GM23248 (cell line): ENCODE measurements at places on chromosomes 6 and 20. TPM values are rescaled to one million over a fixed set of nuclear protein-coding genes. Genes with fewer than 3 reads are reported as not detected.
A peak's percentile ranks its signal among the peaks of the same experiment; 100 is the strongest.

The RNF5 gene
- total RNA-seq, result 48.1 and 48.2 TPM in 2 replicates

The MAFB gene
- 1.8 and 1.9 TPM in 2 replicates for total RNA-seq

The ZDHHC14 gene
- total RNA-seq, result 4.5 and 5.3 TPM in 2 replicates

The PLN gene
- total RNA-seq, result not detected in 2 replicates

The PTK7 gene
- 146 and 162 TPM in 2 replicates for total RNA-seq

The LYRM2 gene
- total RNA-seq, result 30.1 and 30.6 TPM in 2 replicates

The B3GAT2 gene
- total RNA-seq, result not detected in 2 replicates

- H3K27me3 ChIP-seq, result peaks cover 40% of the 10 kb centered on the region
- DNase-seq, result no peak
- no peaks in the 10 kb centered on the region for H3K36me3 ChIP-seq
- peaks cover 10% of the 10 kb centered on the region; the same call in 1 of the 2 replicates for H3K4me1 ChIP-seq
- H3K4me3 ChIP-seq, result no peak overlapping the region
Measured at GRCh38 chr6:132959639-132960326, 145.4 kb downstream of the RPS12 start.

- H3K36me3 ChIP-seq, result no peaks in the 10 kb centered on the region
- 0 out of 2 replicates have a peak, but pooled peaks cover 4% of the 10 kb centered on the region for H3K27me3 ChIP-seq
- DNase-seq, result peak; percentile 65
Measured at GRCh38 chr6:138109042-138109997, 2.1 kb upstream of the PERP start.

- no peak for DNase-seq
- peaks cover 15% of the 10 kb centered on the region for H3K4me1 ChIP-seq
- H3K27me3 ChIP-seq, result no peaks in the 10 kb centered on the region
- no peaks in the 10 kb centered on the region for H3K36me3 ChIP-seq
- H3K4me3 ChIP-seq, result no peak overlapping the region
- no peak overlapping the region for H3K27ac ChIP-seq
Measured at GRCh38 chr6:142446168-142446567, 144.4 kb downstream of the ADGRG6 start.

- H3K36me3 ChIP-seq, result no peaks in the 10 kb centered on the region
- H3K27me3 ChIP-seq, result no peaks in the 10 kb centered on the region
- H3K4me1 ChIP-seq, result peaks cover 52% of the 10 kb centered on the region
- DNase-seq, result peak; percentile 39
- no peak overlapping the region for H3K4me3 ChIP-seq
- no peak overlapping the region for H3K27ac ChIP-seq
Measured at GRCh38 chr6:138538390-138539031, 39.2 kb upstream of the NHSL1 start.

DNA sequence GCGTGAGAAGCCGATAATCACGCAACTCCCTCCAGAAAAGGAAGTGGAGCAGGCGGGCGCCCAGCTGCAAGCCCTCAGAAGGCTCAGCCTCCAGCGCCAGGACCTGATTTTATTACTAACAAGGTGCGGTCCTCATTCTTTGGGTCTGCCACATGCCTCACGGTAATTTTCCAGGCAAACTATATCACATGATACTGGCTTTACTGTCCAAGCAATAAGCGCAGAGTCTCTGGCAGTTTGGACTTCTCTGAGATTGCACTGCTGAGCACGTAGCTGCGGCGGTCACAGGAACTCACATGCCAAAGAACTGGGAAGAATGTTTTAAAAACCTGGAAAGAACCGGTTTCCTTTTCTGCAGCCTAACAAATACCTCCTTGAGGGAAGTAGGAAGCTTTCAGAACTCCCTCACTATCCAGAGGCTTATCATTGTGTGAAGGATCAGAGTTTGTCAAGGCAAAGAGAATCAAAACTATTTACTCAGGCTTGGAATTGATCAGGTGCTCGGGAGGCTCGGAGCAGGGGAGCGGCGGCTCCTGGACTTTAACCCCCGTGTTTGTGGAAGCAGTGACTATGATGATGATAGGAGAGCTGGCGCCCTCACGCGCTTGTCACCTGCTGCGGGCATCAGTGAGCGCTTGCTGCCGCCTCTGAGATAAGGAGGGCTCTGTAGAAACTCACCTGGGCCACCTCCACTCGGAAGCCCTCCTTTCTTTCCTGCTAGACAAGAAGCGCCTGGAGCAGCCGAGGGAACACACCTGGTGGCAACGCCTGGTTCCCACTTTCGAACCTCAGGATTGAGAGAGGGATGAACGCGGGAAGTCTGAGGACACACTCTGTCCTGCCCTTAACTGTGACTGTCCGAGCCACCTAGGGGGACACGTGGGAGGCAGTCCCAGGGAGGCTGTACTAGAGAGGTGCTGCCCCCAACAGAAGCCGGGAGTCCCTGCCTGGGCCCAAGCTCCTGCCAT lies 27.2 kb upstream of the SYNJ2 start:
- no peaks in the 10 kb centered on the region for H3K4me1 ChIP-seq
- H3K4me3 ChIP-seq, result peak overlapping the region; percentile 38
- H3K36me3 ChIP-seq, result no peaks in the 10 kb centered on the region
- no peaks in the 10 kb centered on the region for H3K27me3 ChIP-seq
- H3K27ac ChIP-seq, result no peak overlapping the region

DNA sequence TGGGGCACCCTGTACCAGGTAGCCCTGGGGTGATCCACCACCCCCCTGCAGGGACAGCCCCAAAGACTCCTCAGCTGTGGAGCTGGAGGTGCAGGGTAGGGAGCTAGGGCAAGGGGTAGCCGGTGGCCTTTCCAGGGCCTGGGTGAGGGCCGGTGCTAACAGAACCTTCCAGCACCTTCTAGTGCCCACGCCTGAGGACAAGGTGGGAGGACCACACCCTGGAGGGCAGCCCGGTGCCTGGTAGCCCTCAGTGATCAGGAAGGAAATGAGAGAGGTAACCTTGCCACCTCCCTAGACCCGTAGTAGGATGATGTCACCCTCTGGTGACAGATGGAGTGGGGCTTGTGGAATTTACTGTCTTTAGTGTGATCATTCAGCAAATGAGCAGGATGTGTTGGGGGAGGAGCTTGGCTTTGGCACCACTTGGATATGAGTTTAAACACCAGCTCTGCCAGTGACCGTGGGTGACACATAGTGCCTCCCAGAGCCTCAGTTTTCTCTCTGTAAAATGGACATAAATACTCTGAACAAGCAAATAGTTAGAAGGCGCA lies 187.7 kb downstream of the NFATC2 start:
- H3K4me3 ChIP-seq, result no peak overlapping the region
- H3K27ac ChIP-seq, result peak overlapping the region; percentile 73
- no peaks in the 10 kb centered on the region for H3K36me3 ChIP-seq
- peak; percentile 82 for DNase-seq

- H3K4me3 ChIP-seq, result no peak overlapping the region
- H3K36me3 ChIP-seq, result no peaks in the 10 kb centered on the region
- no peak overlapping the region for H3K27ac ChIP-seq
- H3K4me1 ChIP-seq, result no peaks in the 10 kb centered on the region
- no peaks in the 10 kb centered on the region for H3K27me3 ChIP-seq
Measured at GRCh38 chr20:40050596-40050995, 638.4 kb downstream of the MAFB start.

DNA sequence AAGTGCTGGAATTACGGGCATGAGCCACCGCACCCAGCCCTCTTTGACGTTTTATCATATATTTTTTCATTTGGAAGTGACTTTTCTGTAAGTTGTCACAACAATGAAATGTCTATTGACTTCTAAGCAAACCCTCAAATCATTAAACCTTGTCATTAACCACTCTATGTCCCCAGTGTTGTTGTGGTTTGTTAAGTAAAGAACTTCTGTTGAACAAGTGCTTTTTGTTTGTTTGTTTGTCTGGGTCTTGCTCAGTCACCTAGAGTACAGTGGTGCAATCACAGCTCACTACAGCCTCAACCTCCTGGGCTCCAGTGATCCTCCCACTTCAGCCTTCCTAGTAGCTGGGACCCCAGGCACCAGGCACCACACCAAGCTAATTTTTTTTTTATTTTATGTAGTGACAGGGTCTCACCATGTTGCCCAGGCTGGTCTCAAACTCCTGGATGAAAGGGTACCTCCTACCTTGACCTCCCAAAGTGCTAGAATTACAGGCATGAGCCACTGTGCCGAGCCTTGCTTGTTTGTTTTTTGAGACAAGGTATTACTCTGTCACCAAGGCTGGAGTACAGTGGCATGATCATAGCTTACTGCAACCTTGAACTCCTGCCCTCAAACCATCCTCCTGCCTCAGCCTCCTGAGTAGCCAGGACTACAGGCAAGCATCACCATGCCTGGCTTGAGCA lies 57.6 kb upstream of the LOC128125822 start:
- DNase-seq, result no peak
- H3K36me3 ChIP-seq, result no peaks in the 10 kb centered on the region
- no peak overlapping the region for H3K4me3 ChIP-seq
- peaks cover 2% of the 10 kb centered on the region; the same call in 1 of the 2 replicates for H3K4me1 ChIP-seq
- H3K27me3 ChIP-seq, result no peaks in the 10 kb centered on the region
- no peak overlapping the region for H3K27ac ChIP-seq

GRCh38 chr6:28212510-28213212 lies 12.4 kb upstream of the ZSCAN9 start:
- H3K36me3 ChIP-seq, result no peaks in the 10 kb centered on the region
- H3K4me1 ChIP-seq, result peaks cover 7% of the 10 kb centered on the region
- no peak overlapping the region for H3K27ac ChIP-seq
- peak overlapping the region; percentile 70 for H3K4me3 ChIP-seq
- H3K27me3 ChIP-seq, result peaks cover 43% of the 10 kb centered on the region

DNA sequence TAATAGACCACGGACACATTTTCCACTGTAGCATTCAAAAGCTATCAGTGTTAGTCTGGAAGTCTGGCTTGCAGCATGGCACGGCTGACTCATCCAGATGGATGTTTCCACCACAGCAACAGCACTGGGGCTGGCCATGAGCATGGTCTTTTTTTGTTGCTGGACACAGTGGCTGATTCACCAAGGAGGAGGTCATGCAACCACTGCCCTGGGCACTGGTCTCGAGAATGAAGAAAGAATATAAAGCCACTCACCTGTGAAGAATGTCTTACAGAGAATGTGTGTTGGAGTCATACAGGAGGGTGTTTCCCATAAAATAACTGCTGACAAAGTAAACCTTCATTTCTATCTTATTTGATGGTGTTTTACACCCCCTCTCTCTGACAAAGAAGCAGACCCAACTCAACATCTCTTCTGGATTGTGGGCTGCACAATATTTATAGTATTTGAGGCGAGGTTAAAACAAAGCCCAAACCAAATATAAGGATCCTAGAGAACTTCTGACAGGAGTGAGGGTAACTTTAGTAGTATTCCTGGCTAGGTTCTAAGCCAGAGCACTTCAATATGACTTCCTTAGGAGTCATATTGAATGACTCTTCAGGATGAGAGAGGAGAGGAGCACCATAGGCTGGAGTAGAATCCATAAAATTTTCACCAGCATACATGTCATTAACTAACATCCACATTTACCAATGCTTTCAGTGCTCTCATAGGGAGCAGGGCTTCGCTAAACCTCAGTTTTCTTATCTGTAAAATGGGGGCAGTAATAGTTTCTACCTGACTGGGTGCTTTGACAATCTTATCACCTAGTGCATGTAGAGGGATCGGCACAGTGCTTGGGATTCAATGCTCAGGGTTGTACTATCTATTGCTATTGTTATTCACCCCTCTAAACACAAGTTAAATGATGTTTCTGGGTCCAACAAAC lies 121.4 kb downstream of the KIF13A start:
- no peaks in the 10 kb centered on the region for H3K27me3 ChIP-seq
- H3K4me3 ChIP-seq, result no peak overlapping the region

DNA sequence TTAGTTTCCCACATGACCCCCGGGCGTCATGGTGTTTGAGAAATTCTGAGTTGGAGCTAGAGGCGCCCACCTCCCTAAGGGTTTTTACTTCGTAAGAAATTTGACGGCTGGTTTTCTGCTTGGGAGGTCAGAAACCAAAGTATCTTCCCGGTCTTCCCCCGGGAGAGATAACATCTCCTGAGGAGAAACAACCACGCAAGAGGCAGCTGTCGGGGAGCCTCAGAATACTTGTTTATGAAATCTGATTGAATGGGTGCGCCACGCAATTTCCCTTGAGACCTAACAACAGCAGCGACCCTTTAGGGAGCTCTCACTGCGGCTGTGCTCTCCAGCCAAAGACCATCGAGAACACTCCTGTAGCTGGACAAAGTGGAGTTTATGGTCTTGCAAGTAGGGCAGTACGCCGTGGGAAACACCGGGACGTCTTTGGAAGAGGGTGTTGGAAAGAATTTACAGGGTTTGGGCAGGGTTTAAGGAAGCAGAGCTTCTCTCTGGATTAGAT lies 608 bp upstream of the EIF2S2 start:
- H3K36me3 ChIP-seq, result peaks cover 18% of the 10 kb centered on the region
- peak overlapping the region; percentile 84 for H3K27ac ChIP-seq

GRCh38 chr20:16392346-16392745 lies 180.9 kb downstream of the KIF16B start:
- H3K27ac ChIP-seq, result no peak overlapping the region
- no peak overlapping the region for H3K4me3 ChIP-seq
- H3K36me3 ChIP-seq, result no peaks in the 10 kb centered on the region
- no peaks in the 10 kb centered on the region for H3K27me3 ChIP-seq
- H3K4me1 ChIP-seq, result no peaks in the 10 kb centered on the region

DNA sequence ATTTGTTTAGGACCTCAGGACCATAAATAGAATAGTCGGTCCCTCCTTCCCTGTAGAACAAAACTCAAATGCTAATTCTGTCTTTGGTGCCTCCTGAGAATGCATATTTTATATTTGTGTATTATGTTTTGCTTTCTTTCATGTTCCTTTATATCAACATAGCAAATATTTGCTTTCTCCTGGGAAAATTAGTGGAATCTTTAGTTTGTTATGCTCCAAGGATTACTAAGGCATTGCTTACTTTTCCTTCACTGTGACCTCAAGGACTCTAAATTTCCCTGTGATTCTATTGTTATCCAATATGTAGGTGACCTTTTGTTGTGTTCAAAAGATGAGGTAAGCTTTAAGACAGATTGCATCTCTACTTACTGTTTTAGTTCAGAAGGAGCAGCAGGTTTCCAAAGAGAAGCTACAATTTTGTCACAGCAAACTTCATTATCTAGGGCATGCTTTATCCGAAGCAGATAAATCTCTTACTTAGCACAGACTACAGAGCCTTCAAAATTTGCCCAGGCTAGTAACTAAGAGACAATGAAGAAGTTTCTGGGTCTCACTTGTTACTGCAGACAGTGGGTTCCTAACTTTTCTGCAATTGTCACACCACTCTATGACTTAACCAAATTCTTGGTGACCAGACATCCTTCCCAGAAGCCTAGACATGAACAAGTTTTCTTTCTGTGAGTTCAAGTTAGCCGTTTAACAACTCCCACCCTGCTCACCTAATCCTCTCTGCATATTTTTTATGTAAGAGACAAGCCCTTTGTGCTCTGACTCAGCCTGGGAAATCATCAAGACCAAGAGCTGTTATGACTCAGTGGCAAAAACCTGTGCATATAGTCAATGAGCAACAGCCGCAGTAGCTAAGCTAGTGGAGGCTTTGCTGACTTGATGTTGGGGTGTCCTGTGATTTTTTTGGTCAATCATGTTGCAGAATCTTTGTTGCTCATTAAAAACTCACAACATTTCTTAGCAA lies 378.8 kb downstream of the QKI start:
- peak; percentile 83 for DNase-seq
- no peaks in the 10 kb centered on the region for H3K36me3 ChIP-seq
- no peak overlapping the region for H3K27ac ChIP-seq
- no peaks in the 10 kb centered on the region for H3K27me3 ChIP-seq
- H3K4me3 ChIP-seq, result no peak overlapping the region

- no peak overlapping the region for H3K4me3 ChIP-seq
- H3K36me3 ChIP-seq, result no peaks in the 10 kb centered on the region
- no peak overlapping the region for H3K27ac ChIP-seq
- no peaks in the 10 kb centered on the region for H3K27me3 ChIP-seq
Measured at GRCh38 chr6:83978324-83978734, 55.2 kb upstream of the MRAP2 start.

GRCh38 chr6:133681891-133682290 lies 207.0 kb upstream of the TCF21 start:
- H3K4me1 ChIP-seq, result peaks cover 16% of the 10 kb centered on the region; the same call in 1 of the 2 replicates
- H3K27ac ChIP-seq, result no peak overlapping the region
- DNase-seq, result no peak
- H3K27me3 ChIP-seq, result no peaks in the 10 kb centered on the region
- H3K36me3 ChIP-seq, result no peaks in the 10 kb centered on the region
- H3K4me3 ChIP-seq, result no peak overlapping the region
